ENCODE measurements at places on chromosomes 4 and X.
A peak's percentile ranks its signal among the peaks of the same experiment; 100 is the strongest.

DNA sequence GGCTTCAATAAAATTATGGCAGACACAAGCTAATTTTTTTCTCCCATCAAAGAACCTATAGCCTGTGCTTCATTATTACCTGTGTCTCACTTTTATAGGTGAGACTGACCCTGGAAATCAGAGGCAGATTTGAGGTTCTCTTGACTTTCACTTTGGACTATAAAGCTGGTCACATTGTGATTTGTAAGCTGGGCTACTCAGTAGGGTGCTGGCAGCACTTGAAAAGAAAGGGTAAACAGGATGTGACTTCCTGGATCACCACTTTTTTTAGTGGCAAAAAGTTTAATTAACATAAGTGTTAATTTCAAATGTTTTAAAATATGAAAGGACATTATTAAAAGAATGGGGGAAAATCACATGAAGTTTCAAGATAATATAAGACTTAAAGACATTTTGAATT is 50.6 kb upstream of the GATB start:
- no peak for DNase-seq

GRCh38 chrX:152573866-152574265 is 63.8 kb upstream of the GABRQ start:
- no peak for DNase-seq

- DNase-seq: no peak
Measured at GRCh38 chrX:97909245-97909644, 1025.5 kb downstream of the RPA4 start.

DNA sequence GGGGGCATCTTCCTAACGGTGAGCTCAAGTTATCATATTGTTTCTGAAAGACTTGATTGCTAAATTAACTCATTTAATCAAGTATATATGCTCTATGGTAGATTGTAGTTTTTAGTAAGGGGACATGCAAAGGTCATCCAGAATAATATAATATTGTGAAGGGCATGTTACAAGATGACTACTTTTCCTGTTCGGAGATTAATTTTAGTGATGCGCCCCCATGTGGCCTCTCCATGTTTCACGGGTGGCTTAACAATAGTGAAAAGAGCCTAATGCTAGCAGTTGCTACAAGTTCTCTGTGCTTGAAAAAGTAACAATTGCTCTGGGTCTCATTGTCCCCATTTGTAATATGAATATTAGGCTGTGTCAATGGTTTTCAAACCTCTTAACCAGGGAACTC is 12.2 kb downstream of the SMPX start:
- DNase-seq: peak; percentile 2

- DNase-seq: no peak
Measured at GRCh38 chr4:189377569-189377968, 563.1 kb upstream of the FRG1 start.

DNA sequence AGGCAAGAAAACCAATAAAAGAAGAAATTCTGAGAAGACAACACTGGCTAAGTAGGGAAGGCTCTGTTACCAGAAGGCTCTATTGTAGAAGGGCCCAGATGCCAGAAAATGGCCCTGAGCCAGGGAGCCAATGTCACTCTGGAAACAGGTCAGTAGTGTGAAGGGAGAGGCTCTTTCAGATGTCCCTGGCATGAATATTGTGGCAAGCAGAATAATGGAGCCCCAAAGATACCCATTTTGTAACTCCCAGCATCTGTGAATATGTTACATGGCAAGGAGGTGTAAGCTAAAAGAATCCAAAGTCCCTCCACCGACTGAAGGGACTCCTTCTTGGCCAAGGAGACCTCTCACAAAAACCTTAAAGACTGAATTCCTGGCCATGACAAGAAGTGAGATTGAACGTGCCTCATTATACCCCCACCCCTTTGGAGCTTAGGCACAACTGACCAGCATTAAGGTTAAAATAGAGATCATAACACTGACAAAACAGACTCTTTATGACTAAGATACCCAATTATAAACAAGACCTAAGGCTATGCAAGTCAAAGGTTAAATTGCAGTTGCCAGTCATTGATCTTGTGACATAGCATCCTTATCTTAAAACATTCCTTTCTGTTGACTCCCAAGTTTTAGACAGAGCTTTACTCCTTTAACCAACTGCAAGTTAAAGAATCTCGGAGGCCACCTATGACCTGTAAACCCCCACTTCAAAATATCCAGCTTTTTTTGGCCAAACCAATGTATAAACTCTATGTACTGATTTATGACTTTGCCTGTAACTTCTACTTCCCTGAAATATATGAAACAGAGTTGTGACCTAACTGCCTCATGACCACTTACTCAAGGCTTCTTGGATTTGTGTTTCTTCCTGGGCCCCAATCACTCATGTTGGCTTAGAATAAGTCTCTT is 42.2 kb upstream of the SMIM10 start:
- DNase-seq: no peak

- peak; percentile 75 for DNase-seq
Measured at GRCh38 chr4:98467627-98468072, 190.8 kb downstream of the TSPAN5 start.

GRCh38 chr4:17030543-17030942 is 132.1 kb upstream of the LDB2 start:
- no peak for DNase-seq

- no peak for DNase-seq
Measured at GRCh38 chr4:8248091-8248490, 21.5 kb upstream of the HTRA3 start.

DNA sequence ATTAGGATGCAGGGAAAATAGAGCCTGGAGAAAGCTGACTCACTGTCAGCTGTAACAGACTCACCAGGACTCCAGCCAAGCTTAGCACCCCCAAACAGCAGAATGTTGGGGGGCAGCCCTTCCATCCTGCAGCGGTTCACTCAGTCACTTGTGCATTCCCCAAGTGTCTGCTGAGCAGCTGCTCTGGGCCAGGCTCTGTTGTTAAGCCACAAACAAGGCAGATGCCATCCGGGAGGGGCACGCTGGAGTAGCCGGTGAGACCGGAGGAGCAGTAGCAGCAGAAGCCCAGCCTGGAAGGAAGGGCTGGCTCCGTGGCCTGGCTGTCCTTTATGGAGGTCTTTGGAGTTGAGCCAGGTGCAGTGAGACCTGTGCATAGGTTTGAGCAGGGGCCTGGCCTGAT is 22.0 kb downstream of the CCNQ start:
- no peak for DNase-seq

DNA sequence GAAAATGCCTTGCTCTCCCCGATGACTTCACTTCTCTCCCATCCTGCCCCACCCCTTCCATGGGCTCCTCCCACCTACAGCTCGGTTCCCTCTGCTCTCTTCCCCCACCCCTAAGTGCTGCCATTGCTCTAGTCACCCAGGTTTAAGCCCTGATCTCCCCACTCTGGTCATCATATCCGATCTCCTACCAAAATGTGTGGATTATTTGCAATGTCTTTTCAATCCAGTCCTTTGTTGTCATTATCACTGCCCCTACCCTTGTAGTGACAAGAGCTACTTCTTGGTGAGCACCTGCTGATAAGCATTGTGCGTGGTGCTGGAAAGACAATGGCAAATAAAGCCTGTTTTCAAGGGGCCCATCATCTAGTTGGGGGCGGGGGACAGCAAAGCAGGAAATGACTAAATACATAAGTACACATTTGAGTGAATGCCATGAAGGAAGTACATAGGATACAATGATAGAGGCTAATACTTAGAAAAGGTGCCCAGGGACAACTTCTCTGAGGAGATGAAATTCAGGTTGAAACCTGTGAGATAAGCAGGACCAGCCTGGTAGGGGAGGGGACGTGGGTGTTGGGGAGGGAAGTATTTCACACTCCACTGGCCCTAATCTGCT is 63.8 kb downstream of the DLG3 start:
- no peak for DNase-seq

DNA sequence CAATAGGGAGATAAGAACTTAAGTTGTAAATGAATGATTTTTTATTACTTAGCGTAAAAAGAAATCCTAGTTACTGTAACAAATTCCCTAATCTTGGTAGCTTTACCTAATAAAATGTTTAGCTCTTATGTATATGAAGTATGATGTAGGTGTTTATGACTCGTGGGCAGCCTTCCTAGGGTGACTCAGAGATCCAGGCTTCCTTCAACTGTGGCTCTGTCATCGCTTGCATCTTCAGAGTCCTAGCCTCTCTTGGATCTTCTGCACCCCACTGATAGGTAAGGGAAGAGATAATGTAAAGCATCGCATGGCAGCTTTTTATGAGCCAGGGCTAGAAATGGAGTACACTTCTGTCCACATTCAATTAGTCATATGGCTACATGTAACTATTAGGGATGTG is 165.6 kb upstream of the GLRA2 start:
- no peak for DNase-seq

DNA sequence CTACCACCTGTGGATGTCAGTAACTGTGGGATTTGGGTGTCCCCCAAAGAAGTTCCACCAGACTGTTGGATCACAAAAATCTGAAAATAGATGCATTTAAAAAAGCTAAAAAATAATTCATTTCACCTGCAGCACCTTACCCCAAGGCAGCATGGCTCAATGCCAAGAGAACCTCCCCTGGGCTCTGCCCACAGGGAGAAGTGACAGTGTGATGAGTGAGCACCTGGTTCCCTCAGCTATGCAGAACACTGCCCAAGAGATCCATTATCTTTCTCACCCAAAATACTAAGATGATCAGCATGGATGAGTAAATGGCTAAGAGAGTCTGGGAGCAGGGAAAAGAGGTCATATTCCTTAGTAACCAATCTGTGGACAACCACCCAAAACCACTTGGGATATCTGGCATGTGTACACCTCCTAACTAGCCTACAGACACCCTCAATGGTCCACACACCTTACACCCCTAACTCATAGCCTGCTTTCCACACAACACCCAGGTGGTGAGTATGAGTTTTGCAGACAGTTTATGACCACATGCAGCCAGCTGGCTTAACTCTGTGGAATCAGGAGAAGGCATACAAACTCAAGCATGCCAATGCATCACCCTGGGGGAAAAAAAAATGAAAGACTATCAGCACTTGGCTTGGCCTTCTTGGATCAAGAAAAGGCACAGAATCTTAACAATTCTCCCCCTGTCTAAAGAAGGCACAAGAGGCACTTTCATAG is 416.5 kb upstream of the SMIM31 start:
- DNase-seq: no peak

GRCh38 chr4:57182132-57182874 is 72.1 kb upstream of the IGFBP7 start:
- DNase-seq: peak; percentile 82

- no peak for DNase-seq
Measured at GRCh38 chr4:140720387-140721304, 35.5 kb downstream of the TBC1D9 start.

DNA sequence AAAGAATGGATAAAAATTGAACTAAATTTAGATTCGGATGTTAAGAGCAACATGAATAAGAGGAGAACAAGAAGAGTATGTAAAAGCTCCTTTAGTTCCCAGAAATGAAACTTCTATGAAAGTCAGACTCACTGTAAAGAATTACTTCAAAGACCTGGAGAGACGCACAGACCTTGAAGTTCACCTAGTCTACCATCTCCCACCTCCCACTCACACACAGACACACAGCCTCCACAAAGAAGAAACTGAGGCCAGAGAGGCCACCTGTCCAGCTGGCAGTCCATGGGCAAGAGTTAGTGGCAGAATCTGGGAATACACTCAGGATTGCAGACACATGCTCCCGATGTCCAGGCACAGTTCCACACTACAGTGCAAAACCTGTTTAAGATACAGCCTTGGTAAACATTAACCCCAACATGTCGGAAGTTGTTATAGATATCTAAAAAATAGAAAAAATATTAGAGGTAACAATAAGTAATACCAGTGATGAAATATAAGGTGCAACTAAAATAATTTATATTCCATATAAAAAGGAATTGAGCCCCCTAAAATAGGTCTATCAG is 288.8 kb downstream of the INPP4B start:
- DNase-seq: no peak

DNA sequence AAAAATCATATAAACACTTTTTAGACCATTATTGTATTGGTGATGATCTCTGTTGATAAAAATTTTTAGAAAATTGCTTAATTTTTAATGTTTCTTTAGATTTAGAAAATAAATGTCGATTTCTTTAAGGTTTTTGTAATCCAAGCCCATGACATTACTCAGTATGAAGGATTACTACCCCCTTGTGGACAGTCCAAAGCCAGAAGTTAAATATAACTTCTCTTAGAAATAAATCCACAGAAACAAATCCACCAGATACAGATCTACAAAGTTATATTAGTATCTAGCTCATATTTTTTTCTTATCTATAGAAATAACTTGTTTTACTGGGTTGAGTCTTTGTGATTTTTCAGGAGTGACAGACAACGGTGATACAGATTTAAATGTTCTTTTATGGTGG is 18.9 kb downstream of the TIFA start:
- no peak for DNase-seq

DNA sequence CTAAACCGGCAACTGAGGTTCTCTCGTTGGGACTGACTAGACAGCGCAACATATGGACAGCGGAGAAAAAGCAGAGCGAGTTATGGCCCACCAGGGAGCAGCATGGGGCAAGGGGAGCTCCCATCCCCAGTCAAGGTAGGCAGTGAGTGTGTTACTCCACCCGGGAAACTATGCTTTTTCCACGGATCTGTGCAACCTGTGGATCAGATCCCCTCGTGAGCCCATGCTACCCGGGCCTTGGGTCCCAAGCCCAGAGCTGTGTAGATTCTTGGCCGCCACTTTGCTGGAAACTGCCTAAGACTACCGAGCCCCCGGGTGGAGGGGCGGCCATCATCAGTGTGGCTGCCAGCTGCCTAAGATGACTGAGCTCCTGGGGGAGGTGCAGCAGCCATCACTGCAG is 140.9 kb downstream of the PAPSS1 start:
- no peak for DNase-seq

DNA sequence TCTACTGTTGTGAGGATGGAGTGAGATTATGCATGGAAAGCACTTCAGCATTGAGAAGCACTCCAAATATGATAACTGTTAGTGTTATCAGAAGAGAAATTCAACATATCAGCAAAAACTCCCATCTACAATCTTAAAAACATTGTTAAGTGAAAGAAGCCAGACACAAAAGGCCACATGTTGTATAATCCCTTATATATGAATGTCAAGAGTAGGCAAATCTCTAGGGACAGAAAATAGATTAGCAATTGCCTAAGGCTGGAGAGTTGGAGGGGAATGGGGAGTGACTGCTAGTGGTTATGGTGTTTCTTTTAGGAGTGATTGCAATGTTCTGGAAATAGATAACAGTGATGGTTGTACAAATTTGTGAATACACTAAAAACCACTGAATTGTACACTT is 122.5 kb upstream of the LNX1 start:
- no peak for DNase-seq
